CD4-positive, alpha-beta T cell treated with Interleukin-12 subunit alpha and Interleukin-12 subunit beta, for 1 hour (primary cell): ENCODE measurements at places on chromosomes 5 and 9.

- DNase-seq, result no peak
Measured at GRCh38 chr9:16653491-16654399, 216.7 kb downstream of the BNC2 start.

- DNase-seq, result no peak
Measured at GRCh38 chr5:73812962-73813588, 187.1 kb downstream of the ARHGEF28 start.

- no peak for DNase-seq
Measured at GRCh38 chr5:157384971-157385709, 74.9 kb upstream of the NIPAL4 start.

DNA sequence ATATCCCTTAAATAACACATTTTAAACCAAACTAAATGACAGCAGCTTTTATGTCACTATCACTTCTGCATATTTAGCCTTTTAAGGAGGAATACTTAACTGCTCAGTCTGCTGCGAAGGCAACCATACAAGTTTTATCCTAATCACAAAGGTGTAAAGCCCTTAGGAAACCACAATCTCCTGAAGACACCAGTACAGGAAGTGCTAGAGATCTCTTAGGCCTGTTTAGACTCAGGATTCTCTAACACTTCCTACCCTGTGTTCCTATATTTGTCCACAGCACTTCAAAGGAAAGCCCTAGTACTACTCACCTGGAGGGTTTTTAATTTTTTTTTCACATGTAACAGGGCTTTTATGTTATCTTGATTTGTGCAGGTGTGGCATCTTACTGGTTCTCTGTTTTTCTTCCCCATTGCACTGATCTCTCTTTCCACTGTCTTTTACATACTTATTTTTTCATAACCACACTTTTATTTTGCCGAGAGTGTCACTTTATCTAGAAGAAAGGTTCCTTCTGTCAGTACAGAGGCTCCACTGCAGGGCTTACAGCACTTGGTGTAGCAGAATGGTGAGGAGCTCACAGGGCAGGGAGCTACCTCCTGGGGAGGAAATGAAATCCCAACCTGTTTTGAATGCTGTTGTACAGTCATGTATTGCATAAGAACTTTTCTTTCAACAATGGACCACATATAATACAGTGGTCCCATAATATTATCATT, 1060.6 kb upstream of the ACO1 start:
- DNase-seq, result peak; percentile 17
